ENCODE measurements at places on chromosomes 1 and 21.

DNA sequence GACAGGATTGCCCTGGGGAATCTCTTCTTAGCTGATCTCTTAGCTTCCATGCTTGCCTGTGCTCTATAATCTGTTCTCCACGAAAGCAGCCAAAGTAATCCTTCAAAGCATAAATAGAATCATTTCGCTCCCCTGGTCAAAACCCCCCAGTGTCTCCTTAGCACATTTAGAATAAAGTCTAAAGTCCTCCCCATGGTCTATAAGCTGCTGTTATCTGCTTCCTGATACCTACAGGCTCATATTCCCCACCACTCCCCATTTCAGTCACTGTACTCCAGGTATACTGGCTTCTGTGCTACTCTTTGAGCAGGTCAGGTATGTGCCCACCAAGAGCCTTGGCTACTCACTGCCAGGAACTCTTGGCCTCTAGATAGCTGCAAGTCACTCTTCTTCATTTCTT lies 2.9 kb downstream of the S100A12 start:
- no peak for DNase-seq

DNA sequence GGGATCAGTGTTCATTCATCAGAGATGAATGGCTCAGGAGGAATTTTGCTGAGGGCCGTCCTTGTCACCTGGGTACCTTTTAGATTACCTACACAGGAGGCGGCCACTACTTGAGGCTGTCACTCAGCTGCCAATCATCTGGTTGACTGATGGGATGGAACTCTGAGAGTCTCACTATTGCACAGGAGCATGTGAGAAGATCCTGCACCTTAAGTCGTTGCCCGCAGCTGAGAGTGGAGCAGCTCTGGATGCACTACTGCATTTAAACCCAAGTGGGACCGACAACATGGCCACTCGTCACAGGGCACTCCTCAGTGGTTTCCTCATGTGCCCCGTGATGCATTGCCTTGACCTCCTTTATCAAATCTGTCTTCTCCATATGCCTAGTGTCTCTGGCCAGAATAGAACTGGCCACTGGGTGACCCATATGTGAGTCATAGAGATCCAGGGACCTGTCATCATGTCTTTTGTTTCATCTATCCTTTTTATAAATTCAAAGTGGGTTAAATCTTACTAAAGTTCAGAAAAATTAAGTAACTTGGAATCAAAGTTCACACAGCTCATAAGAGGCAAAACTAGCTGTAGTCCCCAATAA lies 165.5 kb downstream of the ZSCAN20 start:
- no peak for DNase-seq

DNA sequence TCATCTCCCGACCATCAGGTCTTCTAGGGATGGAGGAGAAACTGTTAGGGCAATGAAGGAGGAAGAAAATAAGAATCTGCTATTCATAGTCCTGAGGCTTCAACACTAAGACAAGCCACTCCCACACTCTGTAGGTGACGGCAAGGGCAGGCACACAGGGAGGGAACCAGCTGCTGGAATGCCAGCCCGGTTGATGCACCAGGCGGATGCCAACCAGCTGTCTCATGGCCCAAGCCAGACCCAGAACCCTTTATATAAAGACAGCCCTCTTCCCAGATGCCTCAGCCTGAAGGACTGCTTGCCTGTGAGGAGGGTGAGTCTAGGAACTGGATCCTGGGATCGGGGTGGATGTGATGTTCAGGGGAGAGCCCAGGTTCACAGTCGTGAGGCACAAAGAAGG lies at the start of gene KPRP:
KPRP (plus strand) TSS at position 279 of the 400 bp plus-strand sequence. CDS start 1,564 bp downstream, outside the sequence.
- DNase-seq = no peak

GRCh38 chr1:41639332-41639936 lies 155.0 kb upstream of the EDN2 start:
- no peak for DNase-seq

DNA sequence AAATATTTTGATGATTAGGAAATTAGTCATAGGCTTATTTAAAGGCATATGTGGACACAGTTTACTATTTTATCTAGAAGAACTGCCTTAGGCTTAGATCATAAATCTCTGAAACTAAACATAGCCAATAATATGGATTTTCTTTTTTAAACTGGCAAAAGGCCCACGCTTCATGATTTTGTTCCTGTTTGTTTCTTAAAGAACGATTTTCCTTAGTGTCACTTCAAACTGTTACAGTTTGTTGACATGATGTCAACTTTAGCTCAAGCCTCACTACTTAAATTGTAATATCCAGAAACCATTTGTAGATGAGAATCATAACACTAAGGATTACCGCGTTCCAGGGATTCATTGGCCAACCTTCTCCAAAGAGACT lies 322.6 kb downstream of the HHIPL2 start:
- DNase-seq = no peak

DNA sequence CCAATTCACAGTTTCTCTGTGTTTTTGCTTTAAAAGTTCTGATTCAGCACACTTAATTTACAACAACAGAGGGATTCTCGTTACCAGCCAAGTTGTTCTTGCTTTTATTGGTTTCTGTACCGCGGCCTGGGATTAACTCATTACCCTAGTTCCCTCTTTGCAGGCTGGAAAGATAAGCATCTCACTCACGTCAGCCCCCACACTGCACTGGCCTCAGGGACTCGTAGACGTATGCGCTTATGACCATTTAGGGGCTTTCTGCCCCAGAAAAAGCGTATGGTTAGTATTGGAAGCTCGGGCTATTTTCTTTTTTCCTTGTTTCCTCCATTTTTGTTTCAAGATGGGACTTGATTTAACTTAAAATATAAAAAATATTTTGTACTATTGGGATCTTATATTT lies 76.0 kb downstream of the POFUT2 start:
- DNase-seq = no peak

DNA sequence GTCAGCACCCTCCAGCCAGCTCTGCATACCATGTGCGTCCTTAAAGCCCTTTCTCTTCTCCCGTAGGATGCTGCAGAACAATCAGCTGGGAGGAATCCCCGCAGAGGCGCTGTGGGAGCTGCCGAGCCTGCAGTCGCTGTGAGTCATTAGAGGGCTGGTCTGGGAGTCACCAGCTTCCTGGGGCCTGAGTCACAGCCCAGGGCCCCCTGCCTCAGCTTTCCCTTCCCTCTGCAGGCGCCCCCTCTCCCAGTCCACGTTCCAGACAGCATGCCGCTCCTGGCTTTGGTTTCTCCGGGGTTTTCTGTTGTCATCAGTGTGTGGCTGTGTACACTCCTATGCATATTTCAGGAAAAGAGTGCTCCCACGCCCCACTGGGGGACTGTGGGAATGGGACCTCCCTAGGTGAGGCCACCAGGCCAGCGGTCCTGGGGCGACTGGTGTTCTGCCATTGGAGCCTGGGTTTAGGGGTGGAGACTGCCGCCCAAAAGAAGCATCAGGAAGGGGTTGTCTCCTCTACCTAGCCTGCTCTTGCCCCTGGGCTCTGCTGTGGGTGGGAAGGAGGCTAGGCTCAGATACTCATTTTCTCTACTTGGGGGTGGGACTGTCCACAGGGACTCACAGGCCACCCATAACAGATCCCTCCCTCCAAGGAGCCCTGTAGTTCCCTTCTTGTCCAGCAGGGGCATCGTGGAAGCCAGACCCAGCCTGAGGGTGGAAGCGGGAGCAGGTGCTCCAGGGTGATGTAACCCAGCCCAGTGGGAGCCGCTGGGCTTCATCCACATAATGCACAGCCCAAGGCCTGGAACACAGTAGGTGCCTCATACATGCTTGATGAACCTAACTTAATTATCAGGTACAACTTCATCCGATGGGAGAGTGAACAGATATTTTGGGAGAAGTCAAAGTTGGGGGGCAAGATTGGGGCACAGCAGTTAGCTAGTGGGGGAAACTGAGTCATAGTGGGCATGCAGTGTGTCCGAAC lies 42.5 kb downstream of the LGR6 start:
- DNase-seq = peak; percentile 27

DNA sequence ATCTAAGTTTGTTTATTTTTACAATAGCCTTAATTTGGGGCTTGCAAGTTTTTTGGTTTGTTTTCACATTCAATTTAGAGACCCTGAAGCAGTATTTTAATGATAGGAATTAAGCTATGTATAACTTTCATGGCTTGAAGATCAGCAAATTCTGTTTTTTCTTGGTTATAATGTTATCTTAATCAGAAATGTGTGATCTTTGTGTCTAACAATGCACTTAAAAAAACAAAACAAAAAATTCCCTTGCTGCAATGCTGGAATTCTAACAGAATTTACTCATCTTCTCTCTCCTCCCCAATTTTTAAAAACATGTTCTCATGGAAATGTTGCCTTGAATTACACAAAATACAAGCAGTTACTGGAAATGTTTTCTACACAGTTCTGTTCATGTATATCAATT lies 113.1 kb downstream of the OLFML2B start:
- no peak for DNase-seq

- DNase-seq = no peak
Observed at GRCh38 chr1:167666416-167666815, 36.4 kb downstream of the RCSD1 start.

- no peak for DNase-seq
Observed at GRCh38 chr1:63623952-63624351, 30.7 kb downstream of the PGM1 start.
